ENCODE measurements at places on chromosomes 7 and 10.
A peak's percentile ranks its signal among the peaks of the same experiment; 100 is the strongest.

DNA sequence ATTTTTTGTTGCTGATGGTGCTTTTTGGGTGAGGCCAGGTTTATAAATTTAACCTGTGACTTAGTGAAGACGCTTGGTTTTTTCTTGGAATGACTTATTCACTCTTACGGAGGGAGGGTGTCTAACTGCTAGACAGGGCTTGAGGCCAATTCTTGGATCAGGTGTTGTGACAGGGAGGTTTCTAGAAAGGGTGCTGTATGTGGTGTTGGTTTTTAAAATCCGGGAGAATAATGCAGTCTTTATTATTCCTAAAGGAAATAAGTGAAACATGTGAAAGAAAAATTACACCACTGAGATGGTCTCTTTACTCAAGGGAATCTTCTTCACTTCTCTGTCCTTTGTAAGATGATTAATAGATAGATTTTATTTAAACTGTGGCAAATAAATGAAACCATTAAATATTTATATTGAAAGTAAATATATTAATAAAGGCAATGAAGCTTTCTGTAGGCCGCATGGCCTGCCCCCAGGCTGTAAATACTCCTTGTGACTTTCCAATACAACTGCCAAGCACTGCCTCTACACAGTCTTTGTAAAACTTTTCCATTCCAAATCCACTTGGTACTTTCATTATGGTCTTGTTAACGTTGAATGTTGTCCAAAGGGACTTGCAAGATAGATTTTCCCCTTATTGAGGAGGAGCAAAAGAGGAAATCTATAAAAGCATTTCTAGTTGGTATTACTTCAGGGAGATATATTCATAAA is 323.1 kb downstream of the SUGCT start:
- DNase-seq: no peak

DNA sequence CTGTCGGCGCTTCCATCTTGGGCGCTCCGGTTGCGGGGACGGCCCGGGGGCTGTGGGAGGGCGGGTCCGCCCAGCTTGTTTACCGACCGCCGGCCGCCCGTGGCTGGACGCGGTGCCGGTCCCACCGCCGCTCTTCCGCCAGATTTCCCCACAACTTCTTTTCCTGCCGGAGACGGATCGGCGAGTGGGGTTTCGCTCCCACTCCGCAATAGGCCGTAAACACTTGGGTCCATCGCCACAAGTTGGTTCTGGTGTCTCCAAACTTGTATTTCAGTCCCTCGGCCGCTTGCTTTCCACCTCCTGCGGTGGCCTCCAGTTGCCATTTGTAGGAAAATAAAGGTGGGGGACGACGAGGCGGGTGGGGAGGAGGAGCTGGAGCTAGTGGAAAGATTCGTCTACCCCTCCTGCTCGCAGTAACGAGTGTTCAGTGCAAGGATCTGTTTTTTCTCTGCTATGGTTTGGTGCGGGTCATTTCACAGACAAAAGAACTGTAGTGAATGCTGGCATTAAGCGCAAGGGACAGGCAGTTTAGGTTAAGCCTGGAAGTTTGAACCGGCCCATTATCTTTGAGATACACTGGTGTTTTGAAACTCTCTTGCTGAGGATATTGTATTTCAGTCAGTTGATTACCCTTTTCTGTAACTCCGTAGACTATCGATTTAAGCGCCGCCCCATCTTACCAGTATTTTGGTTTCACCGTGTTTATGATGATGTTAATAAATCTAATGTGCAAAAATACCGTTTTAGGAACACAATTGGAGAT is 24.3 kb upstream of the ZRANB1 start:
- DNase-seq: peak; percentile 42

GRCh38 chr7:77270094-77270480 is 70.5 kb upstream of the FGL2 start:
- no peak for DNase-seq

DNA sequence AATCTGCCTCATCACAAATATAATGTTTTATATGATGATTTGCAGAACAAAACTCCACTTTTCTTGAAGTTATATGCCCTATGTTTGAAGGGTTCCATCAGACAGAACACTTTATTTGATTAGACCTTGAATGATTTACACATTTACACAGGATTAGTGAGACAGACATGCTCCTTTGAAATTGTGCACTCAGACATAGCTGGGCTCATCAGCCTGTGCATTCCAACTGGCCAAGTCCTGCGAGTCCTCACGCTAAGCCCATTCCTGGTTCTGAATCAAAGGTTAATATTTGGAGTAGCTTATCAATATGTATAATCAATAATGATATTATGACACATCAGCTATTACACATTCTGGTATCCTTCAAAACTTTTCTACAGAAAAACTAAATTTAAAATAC is 173.6 kb downstream of the MBL2 start:
- DNase-seq: no peak

DNA sequence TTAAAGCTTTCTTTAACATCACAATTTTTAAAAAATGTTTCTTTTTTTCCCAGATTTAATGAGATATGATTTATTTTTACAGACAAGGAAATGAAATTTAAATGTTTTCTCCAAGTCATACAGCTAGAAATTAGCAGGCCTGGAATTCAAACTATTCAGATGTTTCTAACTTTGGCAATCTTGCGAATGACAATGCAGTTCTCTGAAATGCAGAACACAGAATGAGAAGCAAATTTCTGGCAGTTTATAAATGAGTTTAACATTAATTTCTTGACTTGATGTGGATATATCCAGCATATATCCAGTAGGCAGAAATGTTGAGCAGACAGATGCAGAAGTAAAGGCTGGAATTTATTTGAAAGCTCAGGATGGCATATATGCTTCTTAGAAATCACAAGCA is 227.5 kb downstream of the THSD7A start:
- DNase-seq: no peak

DNA sequence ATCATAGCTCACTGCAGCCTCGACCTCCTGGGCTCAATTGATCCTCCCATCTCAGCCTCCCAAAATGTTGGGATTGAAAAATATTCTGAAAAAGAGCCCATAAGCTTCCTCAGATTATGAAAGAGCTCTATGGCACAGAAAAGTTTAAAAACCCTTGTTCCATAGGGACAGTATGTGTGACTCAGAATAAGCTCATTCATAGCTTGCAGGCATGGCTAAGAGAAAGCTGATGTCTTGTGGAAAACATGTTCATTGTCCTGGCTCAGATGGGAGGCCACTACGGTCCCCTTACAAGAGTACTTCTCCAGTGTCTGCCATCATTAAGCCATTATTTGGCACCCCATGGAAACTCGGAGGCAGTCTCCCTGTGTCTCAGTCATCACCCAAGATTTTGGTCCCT is 64.0 kb downstream of the CCDC3 start:
- no peak for DNase-seq

GRCh38 chr10:12353399-12354242 is 4.3 kb downstream of the CAMK1D start:
- DNase-seq: no peak

GRCh38 chr7:124662372-124662771 is 103.2 kb downstream of the GPR37 start:
- DNase-seq: no peak

GRCh38 chr7:31857172-31857571 is 170.2 kb downstream of the PPP1R17 start:
- no peak for DNase-seq

- no peak for DNase-seq
Measured at GRCh38 chr10:1059902-1060301, 3.7 kb downstream of the WDR37 start.

GRCh38 chr10:132418527-132419416 is 21.8 kb downstream of the PWWP2B start:
- no peak for DNase-seq

DNA sequence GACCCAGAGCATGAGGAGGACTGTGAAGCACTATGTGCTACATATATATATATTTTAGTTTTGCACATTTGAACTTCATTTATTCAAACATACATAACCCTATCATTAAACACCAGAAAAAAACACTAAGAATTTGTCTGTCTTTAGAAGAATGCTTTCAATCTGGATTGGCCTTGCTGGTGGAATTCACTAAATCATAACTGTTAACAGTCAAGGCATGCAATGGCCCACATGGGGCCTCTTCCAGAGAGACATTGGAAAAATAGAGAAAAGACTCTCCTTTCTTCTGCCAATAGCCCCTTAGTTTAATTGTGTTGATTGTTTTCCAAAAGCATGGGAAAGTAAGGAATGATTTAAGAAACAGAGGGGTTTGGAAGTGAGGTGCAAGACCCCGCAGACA is 77.9 kb downstream of the MRPL32 start:
- no peak for DNase-seq

GRCh38 chr10:76251841-76252671 is 820.6 kb downstream of the LRMDA start:
- DNase-seq: no peak

DNA sequence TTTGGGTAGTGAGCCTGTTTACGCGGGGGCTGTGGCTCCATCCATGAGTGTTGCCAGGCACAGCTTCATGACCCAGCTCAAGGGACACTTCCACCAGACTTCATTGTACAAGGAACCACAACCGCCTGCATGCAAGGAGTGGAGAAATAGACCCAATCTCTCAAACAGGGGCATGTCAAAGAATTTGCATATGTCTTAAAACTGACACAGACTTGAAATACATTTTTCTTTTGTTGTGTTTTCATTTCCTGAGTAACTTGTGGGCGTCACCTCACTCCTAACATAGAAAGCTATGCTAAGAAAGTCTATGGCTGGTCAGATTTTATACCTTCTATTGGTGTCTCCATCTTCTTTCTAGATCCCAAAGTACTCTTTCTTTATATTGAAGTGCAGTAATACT is 266.2 kb upstream of the RNF32 start:
- DNase-seq: no peak

- no peak for DNase-seq
Measured at GRCh38 chr7:43568529-43568928, 14.4 kb upstream of the STK17A start.

DNA sequence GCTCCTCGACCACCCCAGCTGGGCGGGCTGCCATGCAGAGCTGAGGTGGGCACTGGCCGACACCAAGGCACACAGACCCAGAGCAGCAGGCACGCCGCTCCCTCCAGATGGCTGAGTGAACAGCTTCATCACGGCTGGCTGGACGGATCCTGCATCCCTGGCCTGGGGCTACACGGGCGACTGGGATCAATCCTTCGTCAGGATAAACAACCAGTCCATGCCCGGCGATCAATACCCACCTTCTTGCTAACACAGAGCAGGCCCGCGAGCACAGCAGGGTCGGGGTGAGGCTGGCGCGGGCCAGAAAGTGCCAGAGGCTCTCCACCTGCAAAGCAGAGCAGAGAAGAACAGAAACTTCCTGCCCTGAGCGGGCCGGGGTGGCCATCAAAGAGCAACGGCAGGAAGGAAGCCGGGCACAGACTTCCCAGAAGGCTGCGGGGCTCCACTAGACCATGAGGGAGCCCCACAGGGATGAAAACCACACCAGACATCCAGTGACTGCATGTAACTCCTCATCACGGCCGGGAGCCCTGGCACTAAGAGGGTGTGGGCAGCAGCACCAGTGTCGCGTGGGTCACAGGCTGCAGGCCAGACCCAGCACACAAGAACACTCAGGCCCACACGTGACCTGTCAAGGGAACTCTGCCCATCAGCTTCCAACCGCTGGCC is 166.4 kb downstream of the MAD1L1 start:
- peak; percentile 31 for DNase-seq

DNA sequence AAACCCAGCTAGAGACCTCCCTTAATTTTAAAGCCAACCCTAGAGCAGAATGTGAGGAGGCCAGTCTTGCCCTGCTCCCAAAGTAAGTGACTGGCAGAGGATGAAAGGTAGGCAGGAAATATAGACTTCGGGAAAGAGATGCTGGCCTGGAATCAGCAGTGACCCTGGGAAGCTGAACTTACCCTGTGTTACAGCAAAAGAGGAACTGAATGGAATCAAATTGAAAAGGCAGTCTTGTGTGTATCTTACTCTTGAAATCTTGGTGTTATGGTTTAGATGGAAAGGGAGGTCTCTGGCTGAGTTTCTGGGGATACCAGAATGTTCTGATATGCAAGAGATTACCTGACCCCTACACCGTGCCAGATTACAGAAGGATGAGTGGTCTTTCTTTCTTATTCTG is 7.9 kb upstream of the CFAP43 start:
- no peak for DNase-seq

DNA sequence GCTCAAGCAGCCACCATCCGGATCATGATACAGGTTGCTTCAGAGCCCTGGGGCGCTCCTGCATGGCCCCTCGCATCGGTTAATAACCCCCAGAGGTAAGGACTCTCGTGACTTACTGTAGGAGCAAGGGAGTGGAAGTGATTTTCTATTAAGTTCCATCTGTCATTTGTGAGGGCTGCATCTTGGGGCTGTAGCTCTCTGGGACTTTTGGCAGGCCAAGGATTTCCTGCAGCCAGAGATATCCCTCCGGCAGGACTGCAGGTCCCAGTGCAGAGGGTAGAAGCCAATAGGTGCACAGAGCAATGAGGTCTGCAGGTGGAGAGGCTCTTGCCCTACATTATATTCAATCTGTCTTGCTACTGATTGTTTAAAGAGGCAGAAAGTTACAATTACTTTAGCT is 356.8 kb upstream of the ADARB2 start:
- DNase-seq: no peak

- DNase-seq: no peak
Measured at GRCh38 chr7:11261470-11261869, 287.8 kb downstream of the PHF14 start.

- peak; percentile 37 for DNase-seq
Measured at GRCh38 chr10:6482737-6483357, 97.2 kb downstream of the PRKCQ start.

DNA sequence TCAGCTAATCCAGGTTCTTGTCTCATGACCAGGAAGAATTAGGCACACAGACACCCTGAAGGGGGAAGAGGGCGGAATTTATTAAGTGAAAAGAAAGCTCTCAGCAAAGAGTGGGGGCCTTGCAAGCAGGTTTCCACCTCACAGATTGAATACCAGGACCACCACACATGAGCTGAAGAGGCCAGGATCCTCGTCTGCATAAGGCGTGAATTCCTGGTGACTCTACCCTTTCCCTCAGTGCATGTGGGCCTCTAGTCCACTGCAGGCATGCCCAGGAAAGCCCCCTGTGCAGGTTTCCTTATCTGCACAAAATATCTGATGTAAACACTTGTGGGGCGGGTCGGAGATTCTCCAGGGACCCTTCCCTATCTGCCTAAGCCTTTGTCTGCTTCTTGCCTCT is 782.1 kb upstream of the LRRN3 start:
- no peak for DNase-seq

DNA sequence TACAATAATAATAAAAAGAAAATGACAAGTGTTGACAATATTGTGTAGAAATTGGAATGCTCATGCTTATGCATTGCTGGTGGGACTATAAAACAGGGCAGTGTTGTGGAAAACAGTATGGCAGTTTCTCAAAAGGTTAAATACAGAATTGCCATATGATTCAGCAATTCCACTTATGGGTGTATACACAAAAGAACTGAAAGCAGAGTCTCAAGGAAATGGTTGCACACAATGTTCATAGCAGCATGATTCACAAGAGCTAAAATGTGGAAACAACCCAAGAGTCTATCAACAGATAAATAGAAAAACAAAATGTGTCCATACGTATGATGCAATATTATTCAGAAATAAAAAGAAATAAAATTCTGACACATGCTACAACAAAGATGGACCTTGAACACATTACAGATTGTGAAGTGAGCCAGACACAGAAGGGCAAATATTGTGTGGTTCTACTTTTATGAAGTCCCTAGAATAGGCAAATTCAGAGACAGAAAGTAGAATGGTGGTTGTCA is 64.8 kb upstream of the GRM8 start:
- no peak for DNase-seq

GRCh38 chr7:830069-830468 is 2.2 kb upstream of the SUN1 start:
- no peak for DNase-seq
